ENCODE measurements at places on chromosomes 11 and 22.

DNA sequence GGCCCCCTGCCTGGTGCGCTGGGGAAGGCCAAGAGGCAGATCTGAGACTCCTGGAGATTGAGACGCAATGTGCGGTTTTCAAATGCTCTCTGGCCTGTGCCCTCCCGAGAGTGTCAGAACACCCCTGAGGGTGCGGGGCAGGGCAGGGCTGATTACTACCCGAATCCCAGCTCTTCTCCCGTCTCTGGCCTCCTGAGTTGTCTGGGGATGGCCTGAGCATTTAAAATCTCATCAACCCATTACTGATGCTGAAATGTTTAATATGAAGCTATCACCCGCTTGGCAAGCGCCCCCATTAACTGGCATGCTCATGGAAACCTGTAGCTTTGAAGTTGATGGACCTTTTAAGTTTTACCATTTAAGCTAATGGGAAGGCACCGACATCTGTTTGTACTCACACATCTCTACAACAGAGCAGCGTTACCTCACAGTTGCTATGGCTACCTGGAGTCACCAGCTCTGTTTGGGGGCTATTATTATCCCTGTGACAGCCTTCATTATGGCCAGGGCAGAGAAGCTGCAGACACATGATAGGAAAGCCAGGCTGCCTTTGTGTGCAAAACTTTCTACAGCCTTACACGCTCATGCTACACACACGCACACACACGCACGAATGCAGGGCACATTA lies 3.6 kb upstream of the MB start:
- no peak overlapping the region for H3K27ac ChIP-seq
- H3K36me3 ChIP-seq: no peaks in the 10 kb centered on the region
- no peak for DNase-seq
- no peaks in the 10 kb centered on the region for H3K27me3 ChIP-seq
- peaks cover 9% of the 10 kb centered on the region for H3K4me1 ChIP-seq

DNA sequence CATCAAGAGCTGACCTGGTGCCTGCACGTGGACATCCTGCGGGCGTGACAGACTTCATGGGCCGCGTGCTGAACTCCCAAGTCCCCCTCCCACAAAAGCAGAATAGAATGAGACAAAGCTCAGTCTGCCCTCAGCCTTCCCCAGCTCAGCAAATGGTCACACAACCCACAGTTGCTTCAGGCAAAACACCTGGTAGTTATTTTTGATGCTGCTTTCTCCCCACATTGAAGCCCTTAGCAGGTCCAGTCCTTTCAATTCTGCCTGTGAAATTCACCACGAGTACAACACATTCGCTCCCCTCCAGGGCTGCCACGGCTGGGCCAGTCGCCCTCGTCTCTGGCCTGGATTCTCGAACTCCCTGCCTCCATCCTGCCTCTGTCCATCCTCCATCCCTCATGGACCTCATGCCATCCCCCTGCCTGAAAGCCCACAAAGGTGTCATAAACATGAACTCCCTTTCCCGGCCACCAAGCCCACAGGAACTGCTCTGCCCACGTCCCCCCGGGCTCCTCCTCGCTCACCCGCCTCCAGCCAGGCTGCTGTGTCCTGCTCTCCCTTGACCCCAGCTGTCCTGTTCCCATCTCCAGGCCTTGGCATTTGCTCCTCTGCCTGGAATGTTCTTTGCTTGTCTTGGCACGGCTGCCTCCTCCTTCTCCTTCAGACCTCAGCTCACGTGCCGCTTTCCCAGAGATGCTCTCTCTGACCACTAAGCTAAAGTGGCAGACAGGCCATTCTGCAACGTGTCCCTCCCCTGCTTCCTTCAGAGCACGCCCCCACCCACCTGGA lies 42.1 kb downstream of the SCUBE1 start:
- DNase-seq: no peak
- no peak overlapping the region for H3K27ac ChIP-seq
- no peaks in the 10 kb centered on the region for H3K36me3 ChIP-seq
- no peaks in the 10 kb centered on the region for H3K27me3 ChIP-seq
- H3K4me3 ChIP-seq: no peak overlapping the region
- H3K4me1 ChIP-seq: no peaks in the 10 kb centered on the region

- H3K27ac ChIP-seq: no peak overlapping the region
- no peak overlapping the region for H3K4me3 ChIP-seq
- H3K36me3 ChIP-seq: no peaks in the 10 kb centered on the region
- DNase-seq: no peak
- H3K4me1 ChIP-seq: no peaks in the 10 kb centered on the region
Measured at GRCh38 chr22:27935897-27936296, 16.8 kb upstream of the PITPNB start.

- no peaks in the 10 kb centered on the region for H3K27me3 ChIP-seq
- no peaks in the 10 kb centered on the region for H3K4me1 ChIP-seq
- H3K36me3 ChIP-seq: no peaks in the 10 kb centered on the region
- no peak for DNase-seq
- H3K27ac ChIP-seq: no peak overlapping the region
- no peak overlapping the region for H3K4me3 ChIP-seq
Measured at GRCh38 chr11:116257883-116258282, 514.9 kb downstream of the BUD13 start.

DNA sequence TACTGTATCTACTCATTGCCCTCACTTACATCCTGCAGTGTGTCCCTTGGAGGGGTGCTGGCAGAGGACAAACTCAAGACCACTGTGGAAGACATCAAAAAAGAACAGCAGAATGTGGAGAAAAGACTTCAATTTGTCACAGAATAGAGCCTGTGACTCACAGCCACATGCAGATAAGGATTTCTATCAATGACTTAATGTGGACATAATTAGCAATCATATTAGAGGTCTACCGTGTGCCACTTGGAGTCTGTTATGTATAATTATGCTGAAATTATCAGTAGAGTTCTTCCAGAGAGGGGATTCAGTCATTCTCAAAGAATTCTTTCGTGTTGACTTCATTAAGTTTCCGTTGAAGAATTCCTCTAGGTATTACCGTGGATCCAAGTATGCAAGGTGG lies 473.5 kb downstream of the MIAT start:
- no peaks in the 10 kb centered on the region for H3K27me3 ChIP-seq
- no peaks in the 10 kb centered on the region for H3K4me1 ChIP-seq
- H3K27ac ChIP-seq: no peak overlapping the region
- no peak for DNase-seq
- H3K36me3 ChIP-seq: no peaks in the 10 kb centered on the region
- no peak overlapping the region for H3K4me3 ChIP-seq

DNA sequence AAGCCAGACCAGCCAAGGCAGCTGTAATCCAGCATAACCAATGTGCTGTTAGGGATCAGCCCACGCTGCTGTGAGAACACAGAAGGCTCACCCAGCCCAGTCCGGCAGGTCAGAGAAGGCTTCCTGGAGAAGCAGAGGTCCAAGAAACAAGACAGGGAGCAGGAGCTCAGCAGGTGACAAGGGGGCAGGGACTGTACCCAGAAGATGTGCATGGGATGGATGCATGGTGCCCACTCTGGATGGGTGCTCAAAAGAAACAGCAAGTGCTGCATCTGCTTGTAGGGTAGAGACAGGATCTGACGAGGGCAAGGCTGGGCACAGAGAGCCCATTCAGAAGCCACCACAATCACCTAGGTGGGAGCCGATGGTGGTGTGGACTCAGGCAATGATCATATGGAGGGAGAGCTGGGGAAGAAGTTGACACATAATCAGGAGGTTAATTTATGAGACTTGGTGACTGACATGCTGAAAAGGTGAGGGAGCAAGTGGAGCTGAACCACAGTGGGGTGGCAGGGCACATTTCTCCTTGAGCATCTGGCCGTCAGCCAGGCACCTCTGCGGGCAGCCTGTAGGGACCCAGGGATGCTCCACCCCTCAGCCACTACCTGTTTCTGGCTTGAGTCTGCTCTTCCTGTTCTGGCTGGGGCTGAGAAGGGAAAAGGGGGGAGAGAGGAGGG lies 102.3 kb upstream of the DRD2 start:
- no peak overlapping the region for H3K4me3 ChIP-seq
- no peaks in the 10 kb centered on the region for H3K27me3 ChIP-seq
- H3K36me3 ChIP-seq: no peaks in the 10 kb centered on the region
- peak; percentile 43 for DNase-seq
- no peak overlapping the region for H3K27ac ChIP-seq
- H3K4me1 ChIP-seq: peaks cover 6% of the 10 kb centered on the region
